ENCODE measurements at places on chromosomes 5 and 9.

DNA sequence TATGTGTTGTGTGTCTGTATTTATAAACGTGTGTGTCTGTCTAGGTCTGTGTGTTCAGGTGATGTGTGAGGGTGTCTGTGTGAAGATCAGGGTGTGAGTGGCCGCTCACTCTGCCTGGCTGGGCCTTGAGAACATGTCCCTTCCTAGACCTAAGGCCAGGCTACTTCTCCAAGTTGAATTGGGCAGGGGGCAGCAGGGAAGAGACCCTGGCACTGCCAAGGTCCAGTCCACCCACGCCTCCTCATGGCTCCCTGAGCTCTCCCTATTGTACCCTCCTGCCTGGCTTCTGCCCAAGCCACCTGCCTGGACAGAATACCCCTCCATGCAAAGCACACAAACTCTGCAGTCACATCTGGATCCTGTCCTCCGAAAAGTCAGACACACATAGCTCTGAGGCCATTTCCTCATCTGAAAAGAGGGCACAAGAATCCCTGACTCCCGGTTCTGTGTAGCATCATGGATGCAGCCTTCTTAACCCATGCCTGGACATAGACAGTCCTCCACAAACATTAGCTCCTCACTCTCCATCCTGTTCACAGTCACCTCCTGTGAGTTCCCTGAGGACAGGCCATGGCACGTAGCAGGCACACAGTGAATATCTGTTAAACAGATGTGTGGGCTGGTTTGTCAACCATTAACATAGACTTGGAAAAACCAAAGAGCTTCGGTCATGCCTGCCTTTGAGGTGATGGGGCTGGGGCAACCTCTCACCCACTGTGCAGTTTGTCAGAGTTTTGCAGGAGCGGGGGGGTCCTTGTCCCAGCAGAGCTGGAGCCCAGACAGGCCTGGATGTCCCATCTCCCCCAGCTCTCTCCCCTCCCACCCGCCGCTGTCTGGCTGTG is 167.8 kb upstream of the MVB12B start:
- no peak for DNase-seq

DNA sequence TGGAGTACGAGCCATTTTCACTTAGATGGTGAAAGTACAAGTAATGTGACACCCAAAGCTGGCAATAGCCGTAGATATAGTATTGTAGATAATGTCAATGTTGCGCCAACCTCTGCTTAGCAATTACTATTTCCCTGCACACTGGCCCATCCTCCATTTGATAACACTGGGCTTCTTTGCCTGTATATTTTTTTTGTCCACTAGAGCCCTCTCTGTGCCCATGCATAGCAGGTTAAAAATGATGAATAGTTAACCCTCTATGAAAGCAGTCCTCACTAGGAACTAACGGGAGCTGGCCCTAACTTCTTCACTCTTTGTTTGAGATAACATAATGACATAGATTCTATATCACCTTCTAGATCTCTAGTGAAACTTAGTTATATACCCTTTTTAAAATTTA is 416.8 kb downstream of the TUSC1 start:
- DNase-seq: no peak

GRCh38 chr5:43581398-43581797 is 21.6 kb upstream of the NNT start:
- peak; percentile 25 for DNase-seq

- peak; percentile 6 for DNase-seq
Measured at GRCh38 chr5:61675015-61675692, 343.1 kb downstream of the ZSWIM6 start.

- DNase-seq: no peak
Measured at GRCh38 chr5:32195265-32195664, 21.1 kb upstream of the GOLPH3 start.

DNA sequence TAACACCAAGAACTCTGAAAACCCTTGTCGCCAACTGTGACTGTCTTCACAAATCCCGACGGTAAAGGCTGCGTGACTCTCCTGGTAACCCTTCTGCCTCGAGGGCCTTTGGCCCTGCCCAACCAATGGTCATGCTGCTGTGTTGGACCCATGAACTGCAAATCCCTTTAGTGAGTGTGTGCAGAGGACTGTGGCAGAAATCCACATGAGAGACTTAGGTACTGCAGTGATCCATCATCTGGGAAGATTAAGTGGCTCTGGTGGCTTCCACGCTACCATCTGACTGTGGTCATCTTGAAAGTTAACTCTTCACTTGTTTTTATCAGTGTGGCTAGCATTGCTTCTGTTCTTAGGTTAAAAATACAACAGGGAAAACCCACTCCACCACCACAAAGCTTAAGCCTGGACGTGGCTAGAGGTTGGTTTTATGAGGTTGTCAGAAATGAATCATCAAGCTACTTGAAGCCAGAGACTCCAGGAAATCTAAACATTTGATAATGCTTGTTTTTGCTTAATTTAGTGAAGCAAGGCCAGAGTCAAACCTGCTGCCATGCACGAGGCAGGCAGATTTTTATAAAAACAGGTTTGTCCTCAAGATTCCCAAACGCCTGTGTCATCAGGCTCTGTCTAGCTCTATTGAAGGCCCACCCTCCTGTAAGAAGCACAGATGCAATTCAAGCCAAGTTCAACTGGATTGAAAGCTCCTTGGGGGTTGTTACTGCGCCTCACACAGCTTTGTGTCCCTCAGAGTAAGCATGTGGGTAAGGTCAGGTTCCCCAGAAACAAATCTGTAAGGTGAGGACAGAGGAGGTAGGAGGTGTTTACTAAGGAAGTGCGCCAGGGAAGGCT is 52.7 kb upstream of the ERCC6L2 start:
- DNase-seq: no peak

GRCh38 chr5:44870430-44870829 is 61.7 kb downstream of the MRPS30 start:
- no peak for DNase-seq

DNA sequence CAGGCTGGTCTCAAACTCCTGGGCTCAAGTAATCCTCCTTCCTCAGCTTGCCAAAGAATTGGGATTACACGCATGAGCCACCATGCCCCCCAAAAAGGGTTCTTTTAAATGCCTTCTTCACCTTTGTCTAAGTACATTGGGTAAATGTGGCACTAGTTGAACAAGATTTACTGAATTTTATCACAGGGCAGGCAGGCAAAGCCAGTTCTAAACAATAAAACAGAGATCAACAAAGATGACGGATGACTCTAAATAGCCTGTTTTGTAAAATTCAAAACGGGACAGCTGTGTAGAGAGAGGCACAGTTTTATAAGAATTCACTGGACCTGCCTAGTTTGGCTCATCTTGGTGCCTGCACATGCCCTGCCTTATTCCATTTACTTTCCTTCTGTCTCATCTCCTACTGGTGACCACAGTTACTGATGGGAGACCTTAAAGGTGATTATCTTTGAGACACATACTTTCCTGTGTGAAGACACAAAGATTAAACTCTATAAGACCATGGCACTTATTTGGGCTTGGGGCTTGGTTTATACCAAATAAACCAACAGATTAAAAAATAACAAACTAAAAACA is 149.6 kb upstream of the DMRT1 start:
- peak; percentile 45 for DNase-seq

DNA sequence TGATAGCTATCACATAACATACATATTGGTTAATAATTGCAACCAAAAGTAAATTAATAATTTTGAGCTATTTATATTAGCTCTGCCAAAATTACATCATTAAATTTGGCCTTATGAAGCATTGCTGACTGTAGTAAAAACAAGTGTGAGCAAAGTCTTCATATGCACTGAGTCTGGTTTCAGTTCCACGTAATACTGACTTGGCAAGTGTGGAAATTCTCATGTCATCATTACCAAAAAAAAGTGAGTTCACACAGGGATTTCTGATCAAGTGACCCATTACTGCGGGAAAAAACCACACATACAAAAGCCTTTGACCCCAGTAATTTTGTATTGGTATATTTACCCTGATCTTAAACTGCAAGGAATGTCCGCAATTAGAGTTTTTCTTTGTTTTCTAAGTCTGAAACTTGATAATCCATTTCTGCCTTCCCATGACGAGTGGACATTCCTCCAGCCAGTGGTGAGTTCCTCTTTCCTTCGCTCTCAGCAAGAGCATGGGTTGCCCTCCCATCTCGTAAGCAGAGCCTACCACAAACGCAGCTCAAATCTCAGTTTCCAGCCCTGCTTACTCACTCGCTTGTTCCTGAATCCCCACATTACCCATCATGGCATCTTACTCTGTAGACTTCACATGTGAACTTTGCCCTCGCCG is 220.2 kb upstream of the DMRT1 start:
- DNase-seq: no peak

DNA sequence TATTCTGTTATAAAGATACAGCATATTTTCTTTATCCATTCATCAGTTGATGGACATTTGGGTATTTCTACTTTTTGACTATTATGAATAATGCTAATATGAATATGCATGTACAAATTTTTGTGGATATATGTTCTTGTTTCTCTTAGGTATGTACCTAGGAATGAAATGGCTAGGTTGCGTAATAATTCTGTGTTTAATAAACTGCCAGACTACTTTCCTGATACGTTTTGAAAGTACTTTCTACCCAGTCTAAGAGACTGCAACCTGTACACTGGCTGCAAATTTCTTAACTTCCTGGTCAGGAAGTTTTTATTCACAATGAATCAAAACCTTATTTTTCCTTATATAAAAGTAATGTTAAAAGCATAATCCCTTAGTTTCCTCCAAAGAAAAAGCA is 93.9 kb upstream of the STARD4 start:
- no peak for DNase-seq

DNA sequence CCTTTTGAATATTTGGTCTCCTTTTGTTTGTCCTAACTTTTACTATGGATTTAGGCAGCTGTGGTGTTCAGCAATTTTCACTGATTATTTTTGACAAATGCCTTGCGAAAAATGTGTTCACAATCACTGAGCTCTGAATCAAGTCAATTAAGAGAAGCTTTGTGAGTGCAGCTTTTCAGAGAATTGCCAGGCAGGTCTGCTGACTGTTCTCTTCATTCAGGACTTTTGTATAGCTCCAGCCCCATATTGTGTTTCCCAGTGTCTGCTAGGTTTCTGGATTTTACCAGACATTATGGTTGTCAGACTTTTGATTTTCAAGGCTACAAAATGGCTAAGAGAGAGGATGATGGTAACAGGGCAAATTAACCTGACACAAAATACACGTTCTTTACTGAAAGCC is 1055.9 kb downstream of the CDH18 start:
- no peak for DNase-seq

GRCh38 chr9:137318602-137319001 is 16.5 kb upstream of the NRARP start:
- DNase-seq: no peak

- DNase-seq: no peak
Measured at GRCh38 chr5:33837301-33837700, 54.5 kb downstream of the ADAMTS12 start.

GRCh38 chr9:4555236-4555635 is 65.0 kb downstream of the SLC1A1 start:
- DNase-seq: no peak

- no peak for DNase-seq
Measured at GRCh38 chr9:121667214-121667613, 15.8 kb downstream of the DAB2IP start.

GRCh38 chr5:146103594-146103993 is 1.8 kb downstream of the PLAC8L1 start:
- no peak for DNase-seq

- DNase-seq: peak; percentile 83
Measured at GRCh38 chr5:72296256-72296655, 23.8 kb downstream of the MRPS27 start.

DNA sequence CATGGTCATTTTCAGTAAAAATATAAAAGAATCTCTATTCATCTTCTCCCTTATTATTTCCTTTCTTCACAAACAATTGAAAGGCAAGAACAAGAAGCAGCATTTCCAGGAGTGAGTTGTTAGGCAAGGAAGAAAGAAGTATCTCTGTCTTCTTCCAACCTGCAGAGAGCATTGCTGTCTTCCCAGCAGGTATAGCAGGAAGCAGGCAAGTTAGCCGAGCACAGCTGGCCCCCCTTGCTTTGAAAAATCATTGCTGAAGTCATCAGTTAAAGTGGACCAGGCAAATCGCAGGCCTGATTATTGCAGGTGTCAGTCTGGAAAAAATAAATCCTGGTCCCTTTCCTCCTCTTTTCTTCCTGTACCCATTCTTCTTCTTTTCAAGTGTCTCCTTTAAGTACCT is 353.1 kb upstream of the BRINP1 start:
- no peak for DNase-seq

- DNase-seq: no peak
Measured at GRCh38 chr5:10338686-10339057, 14.8 kb upstream of the MARCHF6 start.

DNA sequence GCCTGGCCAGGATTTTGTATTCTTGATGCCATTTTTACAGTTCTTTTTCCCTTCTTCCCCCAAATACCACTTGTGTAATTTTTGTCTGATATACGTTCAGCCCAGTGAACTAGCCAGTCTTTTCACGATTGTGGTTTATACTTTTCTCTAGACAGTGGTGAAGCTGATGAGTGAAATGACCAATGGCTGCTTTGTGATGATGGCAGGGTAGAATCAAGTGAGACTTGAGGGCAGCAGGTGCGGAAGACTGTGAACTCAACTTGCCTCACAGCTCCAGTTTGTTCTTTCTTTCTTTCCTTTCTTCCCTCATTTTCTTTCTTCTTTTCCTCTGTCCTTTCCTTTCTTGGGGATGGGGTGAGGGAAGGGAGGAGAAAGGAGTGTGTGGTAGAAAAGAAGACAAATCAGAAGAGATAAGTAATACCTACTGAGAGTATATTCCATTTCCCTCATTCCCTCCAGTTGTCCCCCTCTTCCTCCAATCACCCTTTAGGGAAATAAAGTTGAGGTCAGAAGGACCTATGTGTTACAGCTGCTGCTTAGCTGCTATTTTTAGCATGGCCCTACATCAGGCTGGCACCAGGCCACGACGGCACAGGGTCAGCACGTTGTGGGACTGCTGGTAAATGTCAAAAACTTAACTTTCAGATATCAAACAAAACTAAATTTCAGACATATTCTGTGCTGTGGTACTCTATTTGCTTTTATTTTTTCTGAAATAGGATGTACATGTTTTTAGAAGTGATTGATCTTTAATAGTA is 12.3 kb downstream of the ZSWIM6 start:
- DNase-seq: no peak

DNA sequence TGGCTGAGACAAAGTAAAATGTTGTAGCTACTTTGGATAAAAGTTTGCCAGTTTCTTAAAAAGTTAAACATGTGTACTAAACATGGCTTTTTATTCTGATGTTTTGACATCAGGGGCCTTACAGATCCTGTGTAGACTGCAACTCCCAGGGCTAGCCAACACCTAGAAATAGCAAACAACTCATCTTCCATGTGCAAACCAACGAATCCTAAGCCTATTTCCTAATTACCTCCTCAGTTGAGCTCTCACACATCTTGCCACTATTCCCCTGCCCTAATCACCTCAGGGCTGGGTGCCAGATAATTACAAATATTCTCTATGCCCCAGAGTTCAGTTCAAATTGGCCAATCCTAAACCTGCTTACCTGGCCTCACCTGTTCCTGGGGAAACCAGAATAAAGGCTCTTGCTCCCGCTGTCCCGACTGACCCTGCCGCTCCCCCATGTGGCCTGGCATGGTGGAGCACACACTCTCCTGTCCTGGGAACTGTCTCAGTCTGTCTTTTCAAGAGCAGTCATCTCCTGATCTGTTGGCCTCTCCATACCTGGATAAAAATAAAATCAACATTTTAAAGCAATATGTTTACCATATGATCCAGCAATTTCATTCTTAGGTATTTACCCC is 37.1 kb upstream of the FAM169A start:
- peak; percentile 41 for DNase-seq
